ENCODE measurements at places on chromosomes 3 and 15. TPM values are rescaled to one million over a fixed set of nuclear protein-coding genes. Genes with fewer than 3 reads are reported as not detected.

The ZCWPW2 gene
- 0.56 TPM for total RNA-seq

The ZNF717 gene
- 14.3 TPM for total RNA-seq

DNA sequence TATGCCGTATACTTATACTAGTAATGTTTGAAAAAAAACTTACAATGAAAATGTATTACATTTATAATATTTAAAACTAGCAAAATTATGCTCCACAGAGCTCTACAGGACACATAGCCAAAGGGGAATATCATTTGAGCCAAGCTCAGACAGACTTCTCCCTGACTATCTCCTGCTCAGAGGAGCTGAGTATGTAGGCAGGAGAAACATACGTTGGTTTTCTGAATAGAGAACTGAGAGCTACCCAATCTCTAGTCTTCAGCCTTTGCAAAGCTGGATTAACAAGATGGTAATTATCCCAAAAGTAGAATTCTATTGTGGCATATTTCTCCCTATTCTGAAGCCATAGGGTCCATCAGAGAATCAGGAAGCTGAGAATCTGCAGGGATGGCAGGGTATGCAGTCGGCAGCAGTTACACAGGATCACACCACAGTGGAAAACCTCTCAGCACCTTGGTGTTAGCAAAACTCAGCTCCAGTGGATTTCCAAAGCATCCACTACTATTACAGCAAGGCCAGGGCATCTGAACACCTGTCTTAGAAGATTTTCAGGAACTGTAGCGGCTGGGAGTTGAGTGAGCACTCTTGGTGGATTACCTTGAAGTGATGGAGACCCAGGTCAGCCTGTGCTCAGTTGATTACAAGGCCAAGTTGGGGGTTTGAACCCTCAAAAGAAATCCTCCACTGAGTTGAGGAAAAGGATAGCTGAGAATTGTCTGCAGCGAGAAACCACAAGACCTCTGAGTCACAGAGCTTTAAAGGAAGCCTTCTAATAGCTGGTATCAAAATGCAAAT is 30.1 kb downstream of the GPR15 start:
- DNase-seq: peak; percentile 12

The PLA2G4D gene
- total RNA-seq: not detected

GRCh38 chr15:29034151-29034550 is 148.4 kb downstream of the APBA2 start:
- no peaks in the 10 kb centered on the region for H3K36me3 ChIP-seq
- H3K27ac ChIP-seq: no peak overlapping the region
- no peak overlapping the region for H3K4me3 ChIP-seq
- H3K4me1 ChIP-seq: peaks cover 2% of the 10 kb centered on the region

- no peak overlapping the region for H3K27ac ChIP-seq
- H3K36me3 ChIP-seq: peaks cover 21% of the 10 kb centered on the region
- H3K4me3 ChIP-seq: no peak overlapping the region
- DNase-seq: peak; percentile 70
- peaks cover 4% of the 10 kb centered on the region for H3K4me1 ChIP-seq
- no peaks in the 10 kb centered on the region for H3K27me3 ChIP-seq
These were observed 17.7 kb downstream of the CRTAP start for GRCh38 chr3:33131331-33132018.

The ITPKA gene
- 1.4 TPM for total RNA-seq

DNA sequence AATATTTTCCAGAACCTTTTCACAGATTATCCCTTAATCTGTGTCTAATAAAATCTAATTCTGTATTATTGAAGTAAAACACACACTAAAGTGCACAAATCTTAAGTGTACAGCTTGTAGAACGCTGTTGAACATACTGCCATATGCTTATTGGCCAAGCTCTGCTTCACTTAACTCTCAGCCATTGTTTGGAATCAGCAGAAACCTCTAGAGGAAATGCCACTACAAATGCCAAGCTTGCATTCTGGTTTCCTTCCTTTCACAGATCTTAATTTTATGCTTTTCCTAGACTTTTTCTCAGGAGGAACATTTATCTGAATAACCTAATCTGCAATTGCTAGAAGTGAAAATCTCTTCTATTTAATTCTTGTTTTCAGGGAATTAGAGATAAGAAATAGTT is 10.1 kb downstream of the MNS1 start:
- H3K27ac ChIP-seq: no peak overlapping the region
- H3K4me3 ChIP-seq: no peak overlapping the region
- H3K27me3 ChIP-seq: no peaks in the 10 kb centered on the region
- no peaks in the 10 kb centered on the region for H3K36me3 ChIP-seq
- H3K4me1 ChIP-seq: no peaks in the 10 kb centered on the region
- no peak for DNase-seq

DNA sequence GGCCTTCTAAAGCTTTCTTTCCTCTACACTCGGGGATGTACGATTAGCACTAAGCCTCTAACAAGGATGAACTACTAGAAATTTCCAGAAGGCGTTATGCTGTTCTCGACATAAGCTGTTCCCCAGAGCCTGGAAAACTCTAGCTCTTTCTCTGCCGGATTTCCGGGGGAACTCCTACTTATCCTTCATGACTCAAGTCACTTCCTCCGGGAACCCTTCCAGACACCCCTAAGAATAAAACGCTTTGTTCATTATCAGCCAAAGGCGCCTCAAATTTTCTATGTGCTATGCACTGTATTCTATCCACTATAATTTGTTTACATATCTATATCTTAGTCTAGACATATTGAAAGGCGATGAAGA is 455 bp upstream of the SNAP23 start:
- no peaks in the 10 kb centered on the region for H3K36me3 ChIP-seq
- peak; percentile 77 for DNase-seq
- peak overlapping the region; percentile 36 for H3K27ac ChIP-seq
- H3K4me1 ChIP-seq: peaks cover 8% of the 10 kb centered on the region

DNA sequence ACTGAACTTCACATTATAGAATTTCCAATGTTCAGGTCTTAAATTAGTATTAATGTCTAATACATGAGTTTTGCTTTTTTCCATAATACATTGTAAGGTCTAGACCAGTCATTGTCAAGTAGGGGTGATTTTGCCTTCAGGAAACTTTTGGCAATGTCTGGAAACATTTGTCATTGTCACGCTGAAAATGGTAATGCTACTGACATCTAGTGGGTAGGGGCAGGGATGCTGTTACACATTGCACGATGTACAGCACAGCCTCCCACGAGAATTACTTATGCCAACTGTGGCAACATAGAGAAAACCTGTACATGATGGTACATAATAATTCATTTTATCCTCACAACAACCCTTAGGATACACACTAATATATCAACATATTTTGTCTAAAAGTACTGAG is 384.1 kb downstream of the CADM2 start:
- no peak for DNase-seq
- no peaks in the 10 kb centered on the region for H3K27me3 ChIP-seq
- no peaks in the 10 kb centered on the region for H3K4me1 ChIP-seq
- H3K36me3 ChIP-seq: no peaks in the 10 kb centered on the region
- no peak overlapping the region for H3K4me3 ChIP-seq
- no peak overlapping the region for H3K27ac ChIP-seq

GRCh38 chr3:130850843-130851242 is 43.0 kb upstream of the ATP2C1 start:
- no peak overlapping the region for H3K4me3 ChIP-seq
- H3K4me1 ChIP-seq: no peaks in the 10 kb centered on the region
- no peak for DNase-seq
- H3K27ac ChIP-seq: no peak overlapping the region
- no peaks in the 10 kb centered on the region for H3K36me3 ChIP-seq

The ALG3 gene
- total RNA-seq: 19.5 TPM

The PAK6 gene
- not detected for total RNA-seq

DNA sequence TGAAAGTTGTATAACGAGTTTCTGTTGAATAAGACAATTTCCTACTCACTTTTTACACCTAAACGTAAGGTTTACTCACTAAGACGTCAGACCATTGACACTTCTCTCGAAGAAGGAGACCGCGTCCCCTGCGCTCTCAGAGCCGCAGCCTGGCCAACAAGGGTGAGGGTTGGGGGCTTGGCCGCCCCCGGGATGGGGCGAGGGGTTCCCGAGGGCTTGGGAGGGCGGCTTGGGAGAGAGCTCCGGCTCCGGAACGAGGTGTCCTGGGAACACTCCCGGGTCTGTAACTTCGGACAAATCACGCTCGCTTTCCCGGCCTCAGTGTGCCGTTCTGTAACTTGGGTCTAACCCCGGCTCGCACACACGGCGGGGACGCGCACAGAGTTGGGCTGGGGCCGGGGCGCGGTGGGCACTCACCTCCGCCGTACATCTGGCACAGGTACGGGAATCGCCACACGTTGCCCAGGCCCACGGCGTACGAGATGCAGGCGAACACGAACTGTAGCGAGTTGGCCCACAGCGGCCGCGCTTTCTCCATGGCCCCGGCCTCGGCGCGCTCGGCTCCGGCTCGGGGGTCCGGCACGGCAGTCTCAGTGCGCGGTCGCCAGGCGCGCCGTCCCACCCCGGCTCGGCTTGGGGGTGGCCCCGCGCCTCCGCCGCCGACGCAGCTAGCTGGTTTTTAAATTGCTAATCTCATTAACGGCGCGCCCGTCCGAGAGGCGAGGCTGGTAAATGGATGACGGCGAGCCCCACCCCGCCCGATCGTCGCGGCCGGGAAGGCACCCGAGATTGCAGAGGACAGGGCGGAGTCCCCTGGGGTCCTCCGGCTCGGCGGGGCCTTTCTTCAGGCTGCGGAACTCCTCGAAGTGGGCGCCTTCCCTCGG is at the start of gene SLC6A20:
SLC6A20 (minus strand) TSS at position 655 of the 884 bp plus-strand sequence; CDS start at position 538, 117 bp downstream.
- H3K27me3 ChIP-seq: peaks cover 86% of the 10 kb centered on the region
- peak within 1 kb of the TSS; percentile 17 for H3K4me3 ChIP-seq
- no peaks in the 10 kb centered on the region for H3K36me3 ChIP-seq
- peaks cover 5% of the 10 kb centered on the region for H3K4me1 ChIP-seq
- no peak for DNase-seq
- H3K27ac ChIP-seq: no peak within 1 kb of the TSS

The ZNF660 gene
- total RNA-seq: 1.4 TPM

GRCh38 chr3:43257850-43258249 is 28.5 kb upstream of the SNRK start:
- peaks cover 34% of the 10 kb centered on the region for H3K27me3 ChIP-seq
- no peak overlapping the region for H3K4me3 ChIP-seq
- H3K27ac ChIP-seq: no peak overlapping the region
- no peaks in the 10 kb centered on the region for H3K4me1 ChIP-seq

- H3K36me3 ChIP-seq: no peaks in the 10 kb centered on the region
- no peak overlapping the region for H3K4me3 ChIP-seq
- no peak overlapping the region for H3K27ac ChIP-seq
- H3K4me1 ChIP-seq: no peaks in the 10 kb centered on the region
- no peak for DNase-seq
These were observed 473.4 kb downstream of the AGBL1 start for GRCh38 chr15:86553108-86553507.

- no peak overlapping the region for H3K4me3 ChIP-seq
- no peaks in the 10 kb centered on the region for H3K27me3 ChIP-seq
- peaks cover 11% of the 10 kb centered on the region for H3K4me1 ChIP-seq
- H3K27ac ChIP-seq: no peak overlapping the region
- peaks cover 7% of the 10 kb centered on the region for H3K36me3 ChIP-seq
- DNase-seq: peak; percentile 73
These were observed 99.0 kb downstream of the ANO10 start for GRCh38 chr3:43522727-43523362.

The GOLGA6L24 gene
- total RNA-seq: not detected

DNA sequence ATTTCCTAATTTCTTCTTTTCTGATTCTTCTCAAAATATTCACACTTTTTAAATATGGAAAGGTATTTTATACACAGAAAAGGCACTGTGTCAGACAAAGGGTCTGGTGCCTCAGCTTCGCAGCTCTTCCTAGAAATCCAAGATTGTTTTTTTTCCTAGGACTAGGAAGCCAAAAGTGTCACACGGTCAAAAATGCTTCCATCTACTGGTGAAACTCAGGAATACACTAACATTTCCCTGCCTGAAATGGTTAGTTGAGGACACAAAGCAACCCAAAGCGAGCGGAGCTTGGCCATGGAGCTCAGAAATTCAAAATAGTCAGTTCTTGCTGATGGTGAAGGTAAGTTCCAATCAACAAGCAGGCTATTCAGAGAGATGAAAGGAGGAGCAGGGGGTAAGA is 426.5 kb upstream of the RASGRP1 start:
- peak; percentile 56 for DNase-seq
- no peak overlapping the region for H3K4me3 ChIP-seq
- no peak overlapping the region for H3K27ac ChIP-seq
- H3K4me1 ChIP-seq: peaks cover 22% of the 10 kb centered on the region

DNA sequence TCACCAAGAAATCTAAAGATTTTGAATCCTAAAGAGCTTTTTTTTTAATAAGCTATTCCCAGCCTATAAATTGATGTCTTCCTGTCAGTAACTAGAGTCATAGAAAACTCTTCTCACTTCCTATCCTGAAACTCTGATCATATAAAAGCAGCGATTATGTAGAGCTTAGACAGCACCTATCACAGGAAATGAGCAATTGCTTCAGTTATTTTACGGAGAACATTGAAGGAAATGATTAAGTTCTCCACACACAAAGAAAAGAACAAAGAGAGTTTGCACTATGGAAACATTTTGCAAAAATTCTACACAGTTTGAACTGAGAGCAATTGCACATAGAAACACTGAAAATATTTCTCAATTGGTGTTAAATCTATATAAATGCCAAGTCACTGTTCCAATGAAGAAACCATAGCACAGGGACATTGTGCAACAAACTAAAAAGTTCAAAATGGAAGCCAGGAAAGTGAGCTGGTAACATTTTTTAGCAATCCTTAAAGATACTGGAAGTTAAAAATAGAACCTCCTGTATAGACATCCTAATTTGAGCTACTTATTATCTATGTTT is 291.5 kb upstream of the ARHGEF26 start:
- no peaks in the 10 kb centered on the region for H3K36me3 ChIP-seq
- DNase-seq: no peak
- no peak overlapping the region for H3K27ac ChIP-seq
- H3K4me1 ChIP-seq: no peaks in the 10 kb centered on the region

- H3K27me3 ChIP-seq: no peaks in the 10 kb centered on the region
- DNase-seq: no peak
- H3K36me3 ChIP-seq: peaks cover 3% of the 10 kb centered on the region
These were observed 60.8 kb downstream of the ITGA11 start for GRCh38 chr15:68371160-68371559.

DNA sequence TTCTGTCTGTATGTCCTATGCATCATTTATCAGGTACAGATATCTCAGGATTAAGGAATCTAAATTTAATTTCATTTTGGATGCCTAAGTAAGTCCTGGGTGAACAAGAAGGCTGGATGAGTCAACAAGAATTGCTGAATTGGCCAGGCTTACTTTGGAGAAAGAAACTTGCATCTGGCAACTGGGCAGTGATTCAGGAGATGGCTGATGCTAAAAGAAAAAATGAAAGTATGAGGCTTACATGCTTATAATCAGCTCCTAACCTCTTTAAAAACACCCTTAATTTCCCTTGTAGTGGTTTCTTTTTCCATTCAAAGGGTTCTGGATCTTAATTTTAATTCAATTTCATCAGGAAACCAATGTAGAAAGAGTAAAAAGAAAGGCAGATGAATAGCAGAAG is 228.8 kb upstream of the PEX5L start:
- H3K27ac ChIP-seq: no peak overlapping the region
- DNase-seq: peak; percentile 67
- H3K27me3 ChIP-seq: no peaks in the 10 kb centered on the region
- H3K4me1 ChIP-seq: no peaks in the 10 kb centered on the region
- H3K4me3 ChIP-seq: no peak overlapping the region
- H3K36me3 ChIP-seq: no peaks in the 10 kb centered on the region

GRCh38 chr3:131474115-131474514 is 28.7 kb downstream of the MRPL3 start:
- DNase-seq: no peak
- H3K4me1 ChIP-seq: no peaks in the 10 kb centered on the region
- no peak overlapping the region for H3K27ac ChIP-seq
- no peak overlapping the region for H3K4me3 ChIP-seq

The NPAP1 gene
- total RNA-seq: not detected

Measured in IMR-90 (cell line).